ENCODE measurements at places on chromosomes 2 and 18. TPM values are rescaled to one million over a fixed set of nuclear protein-coding genes. Genes with fewer than 3 reads are reported as not detected.

DNA sequence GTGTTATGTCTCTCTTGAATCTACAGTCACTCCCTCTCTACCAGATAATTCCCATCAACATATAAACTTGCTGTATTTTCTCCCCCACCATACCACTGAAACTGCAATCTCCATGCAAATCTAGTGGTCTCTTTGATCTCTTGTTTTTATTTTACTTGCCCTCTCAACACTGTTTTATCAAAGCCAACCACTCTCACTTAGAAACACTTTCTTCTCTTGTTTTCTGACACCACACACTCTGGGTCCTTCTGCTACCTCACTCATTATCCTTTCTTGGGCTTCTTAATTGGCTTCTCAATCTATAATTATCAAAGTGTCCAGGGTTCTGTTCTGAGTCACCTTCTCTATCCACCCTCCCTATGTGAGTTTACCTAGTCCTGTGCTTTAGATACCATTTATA lies 2.0 kb upstream of the MCFD2 start:
- DNase-seq = no peak

DNA sequence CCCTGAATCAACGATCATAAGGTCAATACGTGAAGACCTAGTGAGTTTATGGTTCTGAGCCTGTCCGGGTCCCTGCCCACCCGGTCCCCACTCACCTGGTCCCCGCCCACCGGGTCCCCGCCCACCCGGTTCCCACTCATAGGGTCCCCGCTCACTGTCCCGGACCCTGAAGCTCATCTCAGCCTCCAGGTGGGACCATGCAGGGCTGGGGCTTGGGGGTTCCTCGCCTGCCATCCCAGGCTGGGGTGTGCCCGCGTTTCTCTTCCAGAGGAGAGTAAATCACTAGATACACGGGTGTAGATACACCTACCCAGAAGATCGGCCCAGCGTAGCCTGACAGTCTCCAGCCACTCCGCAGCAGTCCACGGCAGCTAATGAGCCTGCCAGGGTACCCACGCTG lies 131.5 kb downstream of the MBP start:
- DNase-seq = no peak

DNA sequence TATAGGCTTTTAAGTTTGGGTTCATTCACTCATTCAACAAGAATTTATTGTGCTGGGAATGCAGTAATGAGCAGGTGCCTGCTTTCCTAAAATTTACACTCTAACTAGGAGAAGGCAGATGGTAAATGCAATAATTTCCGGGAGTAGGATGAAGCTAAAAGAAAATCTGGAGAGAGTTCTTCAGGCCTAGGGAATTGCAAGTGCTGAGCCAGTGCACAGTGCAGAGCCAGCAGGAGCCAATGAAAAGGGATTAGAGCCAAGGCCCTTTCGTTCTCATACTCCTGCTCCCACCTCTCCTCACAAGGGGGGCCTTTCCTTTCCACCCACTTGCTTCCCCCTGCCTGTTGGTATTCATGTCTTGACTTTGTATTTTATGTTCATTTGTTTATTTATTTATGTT lies 55.1 kb downstream of the CFAP221 start:
- no peak for DNase-seq

DNA sequence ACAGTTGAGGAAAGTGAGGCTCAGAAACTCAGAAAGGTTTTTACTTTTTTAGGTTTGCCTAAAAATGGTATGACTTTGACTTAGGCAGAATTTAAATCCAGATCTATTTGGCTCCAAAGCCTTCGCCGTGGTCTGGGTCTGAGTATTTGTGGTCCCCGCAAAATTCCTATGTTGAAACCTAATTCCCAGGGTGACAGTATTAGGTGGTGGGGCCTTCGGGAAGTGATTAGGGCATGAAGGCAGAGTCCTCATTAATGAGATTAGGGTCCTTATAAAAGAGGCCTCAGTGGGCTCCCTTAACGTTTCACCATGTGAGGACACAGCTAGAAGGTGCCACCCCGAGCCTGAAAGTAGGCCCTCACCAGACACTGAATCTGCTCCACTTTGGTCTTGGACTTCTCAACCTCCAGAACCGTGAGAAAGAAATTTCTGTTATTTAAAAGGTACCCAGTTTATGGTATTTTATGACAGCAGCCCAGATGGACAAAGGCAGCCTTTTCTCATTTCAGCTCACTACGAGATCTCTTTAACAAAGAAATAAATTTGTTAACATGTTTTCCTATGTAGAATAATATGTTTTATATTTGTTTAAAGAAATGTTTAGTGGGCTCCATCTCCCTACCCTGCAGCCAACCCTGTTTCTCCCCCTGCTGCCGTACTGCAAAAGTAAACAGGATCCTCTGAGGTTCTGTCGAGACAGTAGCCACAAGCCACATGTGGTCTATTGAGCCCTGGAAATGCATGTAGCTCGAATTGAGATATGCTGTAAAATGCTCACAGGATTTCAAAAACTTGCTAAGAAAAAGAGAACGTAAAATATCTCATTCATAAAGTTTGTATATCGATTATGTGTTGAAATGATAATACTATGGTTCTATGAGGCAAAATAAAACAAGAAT lies 80.6 kb downstream of the MOGAT1 start:
- no peak for DNase-seq

DNA sequence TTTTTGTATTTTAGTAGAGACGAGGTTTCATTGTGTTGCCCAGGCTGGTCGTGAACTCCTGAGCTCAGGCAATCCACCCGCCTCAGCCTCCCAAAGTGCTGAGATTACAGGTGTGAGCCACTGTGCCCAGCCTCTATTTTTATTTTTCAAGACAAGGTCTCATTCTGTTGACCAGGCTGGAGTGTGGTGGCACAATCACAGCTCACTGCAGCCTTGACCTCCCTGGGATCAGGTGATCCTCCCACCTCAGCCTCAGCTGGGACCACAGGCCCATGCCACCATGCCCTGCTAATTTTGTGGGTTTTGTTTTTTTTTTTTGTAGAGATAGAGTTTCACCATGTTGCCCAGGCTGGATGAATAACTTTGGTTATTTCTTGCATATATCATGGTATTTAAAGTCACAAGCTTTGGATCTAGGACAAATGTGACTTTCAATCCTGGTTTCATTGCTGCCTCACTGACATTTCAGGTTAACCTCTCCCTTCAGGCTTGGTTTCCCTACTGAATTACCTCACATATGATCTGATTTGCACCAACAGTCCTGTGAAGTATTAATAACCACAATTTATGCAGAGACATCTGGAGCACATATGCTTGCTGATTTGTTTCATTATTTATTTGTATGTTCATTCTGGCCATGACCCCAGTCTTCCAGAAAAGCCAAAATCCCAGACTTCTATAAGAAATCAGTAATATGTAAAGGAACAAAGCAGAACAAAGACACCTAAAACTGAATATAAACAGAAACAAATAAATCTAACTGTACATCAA lies 17.5 kb upstream of the RAB31 start:
- peak; percentile 83 for DNase-seq

DNA sequence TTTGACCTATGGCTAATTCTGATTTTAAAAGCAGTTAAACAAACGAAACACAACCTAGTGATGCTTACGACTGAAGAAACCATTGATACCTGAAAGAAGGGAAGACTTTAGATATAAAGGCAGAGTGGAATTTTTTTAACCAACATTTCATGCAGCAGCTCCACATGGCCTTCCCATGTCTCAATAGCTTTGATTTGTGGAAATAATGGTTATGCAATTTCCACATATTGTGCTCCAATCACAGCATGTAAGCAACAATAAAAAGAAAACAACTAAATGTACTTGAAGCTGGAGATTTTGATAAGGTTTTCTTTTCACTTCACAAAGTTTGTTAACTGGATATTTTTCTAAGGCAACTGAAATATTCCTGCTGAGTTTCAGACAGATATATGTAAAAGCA lies 82.0 kb upstream of the SLC39A10 start:
- DNase-seq = no peak

GRCh38 chr2:66507673-66508201 lies 72.8 kb downstream of the MEIS1 start:
- DNase-seq = no peak

DNA sequence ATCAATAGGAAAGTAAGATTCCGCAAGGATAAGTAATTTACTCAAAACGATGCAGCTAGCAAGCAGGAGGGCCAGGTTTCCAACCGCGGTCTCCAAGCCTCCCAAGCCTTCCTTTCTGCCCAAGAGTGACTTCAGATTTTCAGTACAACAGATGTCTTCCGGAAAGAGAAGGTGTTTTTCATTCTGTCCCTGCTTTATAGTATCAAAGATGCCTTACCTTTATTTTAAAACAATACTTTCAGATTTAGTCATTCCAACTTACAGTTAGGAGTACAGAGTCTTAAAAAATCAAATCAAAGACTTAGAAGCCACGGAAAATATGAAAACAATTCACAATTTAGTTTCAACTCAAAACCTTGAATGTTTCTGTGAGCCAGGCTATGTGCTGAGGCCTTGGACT lies 43.6 kb downstream of the CYB5A start:
- DNase-seq = no peak

- DNase-seq = no peak
Observed at GRCh38 chr2:218786133-218786532, 4.2 kb downstream of the CYP27A1 start.

DNA sequence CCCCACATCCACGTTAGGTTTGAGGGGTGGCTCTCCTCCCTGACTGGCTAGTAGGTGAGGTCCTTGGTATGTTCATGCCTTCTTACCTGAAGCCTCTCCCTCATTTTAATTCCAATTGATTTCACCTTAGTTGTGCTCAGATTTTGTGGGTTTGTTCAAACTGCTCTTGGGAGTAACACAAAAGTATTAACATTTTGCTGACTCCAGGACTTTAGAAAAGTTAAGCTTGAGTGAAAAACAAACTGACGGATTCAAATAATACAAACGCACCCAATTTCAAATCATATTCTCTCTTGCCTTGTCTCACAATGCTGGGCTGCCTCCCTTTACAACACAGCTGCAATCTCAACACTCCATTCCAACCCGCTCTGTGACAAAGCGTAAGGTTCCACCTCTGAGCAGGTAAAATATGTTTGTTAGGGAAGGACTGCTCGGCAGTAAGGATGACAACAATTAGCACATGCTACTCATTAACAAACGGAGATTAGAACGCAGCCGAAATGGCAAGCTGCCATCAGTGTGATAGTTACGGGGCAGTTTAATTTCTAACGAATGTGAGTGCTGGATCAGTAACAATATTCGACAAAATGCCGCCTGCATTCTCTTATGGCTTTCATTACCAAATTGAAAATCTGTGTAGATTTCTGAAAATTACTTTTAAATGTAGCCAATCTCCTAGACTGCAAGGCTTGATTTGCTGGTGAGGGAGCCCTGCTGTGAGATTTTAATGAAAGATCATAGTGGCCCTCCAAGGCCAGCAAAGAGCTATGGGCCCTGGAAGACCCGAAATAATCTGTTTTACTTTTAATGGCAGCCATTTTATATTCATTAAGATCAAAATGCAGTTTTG lies 730.6 kb upstream of the FANCL start:
- DNase-seq = peak; percentile 32

- no peak for DNase-seq
Observed at GRCh38 chr2:172713365-172713875, 22.2 kb upstream of the RAPGEF4 start.

DNA sequence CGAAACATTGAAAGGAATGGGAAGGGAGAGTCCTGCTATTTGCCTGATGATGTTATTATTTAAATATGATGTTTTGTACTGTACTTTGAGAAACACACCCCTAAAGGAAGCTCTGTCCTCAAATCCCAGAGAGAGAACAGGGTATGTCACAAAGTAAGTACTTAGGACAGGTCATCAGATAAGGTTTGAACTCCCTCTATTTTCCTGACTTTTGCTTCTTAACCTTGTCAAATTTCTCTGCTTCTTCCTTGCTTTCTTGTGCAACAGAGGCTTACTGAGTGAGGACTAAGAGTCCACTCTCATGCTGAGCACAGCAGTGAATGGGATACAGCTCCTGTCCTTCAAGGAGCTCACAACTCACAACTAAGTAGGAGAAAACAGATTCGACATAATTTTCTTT lies 3.7 kb downstream of the DGUOK start:
- no peak for DNase-seq

GRCh38 chr18:42583283-42583731 lies 532.2 kb downstream of the RIT2 start:
- no peak for DNase-seq

DNA sequence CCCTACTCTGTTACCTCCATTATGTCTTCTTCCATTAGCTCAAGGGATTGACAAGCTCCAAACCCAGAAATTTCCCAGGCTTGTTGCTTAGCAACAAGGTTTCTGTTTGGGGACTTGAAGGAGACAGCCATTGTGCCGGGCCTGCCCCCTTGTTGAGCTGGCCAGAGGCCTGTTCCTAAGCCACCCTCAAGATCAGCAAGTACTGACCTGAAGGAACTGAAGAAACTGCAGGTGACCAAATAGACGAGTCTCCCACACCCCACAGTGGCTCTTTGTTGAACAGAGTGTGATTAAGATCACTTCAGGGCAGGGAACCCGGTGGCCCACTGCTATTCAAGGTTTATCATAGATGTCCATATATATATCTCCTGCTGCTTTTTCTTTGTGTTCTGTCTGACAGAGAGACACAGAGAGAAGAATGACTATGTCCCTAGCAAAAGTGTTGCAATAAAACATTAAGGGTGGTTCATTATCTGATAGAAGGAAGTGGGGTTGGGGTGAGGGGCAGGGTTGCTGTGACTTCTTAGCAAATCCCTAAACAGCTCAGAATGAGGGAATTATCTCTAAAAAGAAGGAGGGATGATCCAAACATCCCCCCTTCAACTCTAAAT lies 69.2 kb downstream of the RNF144A start:
- no peak for DNase-seq

- DNase-seq = no peak
Observed at GRCh38 chr2:12008425-12009061, 262.1 kb downstream of the LPIN1 start.

- DNase-seq = no peak
Observed at GRCh38 chr2:186894478-186894877, 45.5 kb upstream of the ZSWIM2 start.

GRCh38 chr2:7905756-7906155 lies 776.1 kb upstream of the ID2 start:
- no peak for DNase-seq

- DNase-seq = no peak
Observed at GRCh38 chr18:65725251-65726050, 25.4 kb upstream of the CDH7 start.

SCN7A gene
- total RNA-seq = 18.2 TPM

DSG4 gene
- 12.5 TPM for total RNA-seq

KCNJ13 gene
- total RNA-seq = 0.79 TPM

IRS1 gene
- 14.5 TPM for total RNA-seq

DRC1 gene
- total RNA-seq = not detected

GNLY gene
- not detected for total RNA-seq

MYCN gene
- 15.6 TPM for total RNA-seq

RBM44 gene
- total RNA-seq = 2.1 TPM

MAP3K19 gene
- total RNA-seq = not detected
